ENCODE measurements at places on chromosomes 3 and 15.
A peak's percentile ranks its signal among the peaks of the same experiment; 100 is the strongest.

DNA sequence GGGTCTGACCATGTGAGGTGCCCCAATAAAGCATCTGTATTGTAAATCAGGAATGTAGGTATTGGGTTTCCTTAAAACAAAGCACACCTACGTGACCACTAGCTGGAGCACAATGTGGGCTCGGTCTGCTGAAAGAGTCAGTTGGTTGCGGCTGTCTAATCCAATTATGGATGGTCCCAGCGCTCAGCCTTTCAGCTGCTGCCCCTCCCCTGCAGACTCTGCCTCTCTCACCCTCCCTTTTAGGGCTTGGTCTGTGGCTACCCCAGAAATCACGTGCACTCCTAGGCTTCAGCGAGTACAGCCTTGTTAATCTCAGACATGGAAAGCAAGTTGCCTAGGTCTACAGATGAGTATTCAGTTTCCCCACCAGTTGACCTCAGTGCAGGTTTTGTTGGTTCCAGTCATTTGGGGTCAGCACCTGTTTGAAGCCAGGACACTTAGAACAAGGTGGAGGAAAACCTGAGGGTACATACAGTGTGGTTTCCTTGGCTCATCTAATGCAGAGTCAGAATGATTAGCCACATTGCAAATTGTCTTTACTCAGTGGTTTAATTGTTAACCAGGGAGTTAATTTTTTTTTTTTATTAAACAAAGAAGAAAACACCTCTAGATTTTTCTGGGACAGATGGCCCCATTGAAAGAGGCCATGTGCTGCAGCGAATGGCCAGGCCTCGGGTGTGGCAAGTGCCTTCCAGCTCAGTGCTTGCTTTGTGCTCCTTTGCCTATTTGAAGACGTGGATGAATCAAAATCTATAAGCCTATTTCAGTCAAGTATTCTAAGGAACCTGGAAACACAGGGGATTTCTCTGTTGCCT is 137.7 kb downstream of the IGF1R start:
- DNase-seq: peak; percentile 35

GRCh38 chr3:48400824-48401433 is 28.9 kb downstream of the FBXW12 start:
- DNase-seq: peak; percentile 60

GRCh38 chr3:50154840-50155490 is at the start of gene SEMA3F:
Gene SEMA3F (plus strand): TSS chr3:50155324. CDS start chr3:50159623, 4,299 bp downstream.
- peak; percentile 77 for DNase-seq

DNA sequence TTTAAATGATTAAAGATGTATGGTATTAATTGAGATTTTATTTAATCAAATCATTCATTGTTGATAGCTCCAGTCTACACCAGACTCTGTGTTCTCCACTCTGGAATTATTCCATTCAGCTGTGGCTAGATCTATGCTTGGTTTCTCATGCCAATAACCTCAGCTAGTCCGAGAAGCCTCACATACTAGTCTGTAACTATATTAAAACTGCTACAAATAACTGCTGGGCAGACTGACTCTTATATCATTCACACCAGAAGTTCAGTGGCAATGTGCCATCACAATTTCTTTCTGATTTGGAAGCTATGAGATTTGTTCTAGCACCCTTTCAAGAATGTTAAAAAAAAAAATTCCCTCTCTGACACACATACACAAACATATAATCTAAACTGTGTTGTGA is 947.3 kb downstream of the ROBO1 start:
- DNase-seq: no peak

GRCh38 chr3:73379465-73379864 is 245.3 kb downstream of the PDZRN3 start:
- DNase-seq: no peak

GRCh38 chr3:192794216-192794615 is 66.9 kb upstream of the FGF12 start:
- no peak for DNase-seq

- no peak for DNase-seq
Measured at GRCh38 chr3:1374471-1374870, 281.6 kb downstream of the CNTN6 start.

DNA sequence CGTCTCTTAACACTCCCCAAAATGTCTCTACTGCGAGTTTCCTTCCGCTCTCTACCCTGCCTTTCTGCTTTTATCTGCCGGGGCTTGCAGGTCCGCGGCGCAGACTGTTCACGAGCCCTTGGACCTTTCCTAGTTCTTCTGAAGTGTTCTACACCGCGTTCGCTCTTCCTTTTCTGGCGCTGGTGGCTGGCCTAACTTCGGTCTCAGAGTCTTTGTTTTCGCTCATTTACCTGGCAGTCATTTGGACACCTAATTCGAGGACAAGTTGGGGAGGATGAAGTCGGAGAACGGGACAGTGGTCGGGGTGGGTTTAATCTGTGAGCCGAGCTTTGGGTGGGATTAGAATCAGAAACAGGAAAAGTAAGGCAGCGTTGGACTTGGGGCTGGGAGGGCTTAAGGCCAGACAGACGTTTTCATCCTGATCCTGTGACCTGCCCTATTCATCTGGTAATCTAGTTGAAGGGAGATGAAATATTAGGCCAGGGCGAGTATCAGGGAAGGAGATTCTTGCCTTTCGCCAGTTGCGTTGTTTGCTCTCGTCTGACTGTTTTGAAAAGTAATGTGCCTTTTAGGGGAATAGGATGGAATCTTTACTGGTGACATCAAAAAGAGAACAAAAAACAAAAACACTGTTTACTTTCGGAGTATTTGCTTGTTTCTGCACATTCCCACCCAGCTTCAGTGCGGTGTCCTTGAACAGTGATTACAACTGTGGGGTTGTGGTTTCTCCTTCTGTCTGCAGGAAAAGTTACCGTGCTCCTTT is 1.8 kb downstream of the DIPK2A start:
- DNase-seq: peak; percentile 28

- no peak for DNase-seq
Measured at GRCh38 chr3:98519351-98519750, 3.4 kb downstream of the CLDND1 start.

DNA sequence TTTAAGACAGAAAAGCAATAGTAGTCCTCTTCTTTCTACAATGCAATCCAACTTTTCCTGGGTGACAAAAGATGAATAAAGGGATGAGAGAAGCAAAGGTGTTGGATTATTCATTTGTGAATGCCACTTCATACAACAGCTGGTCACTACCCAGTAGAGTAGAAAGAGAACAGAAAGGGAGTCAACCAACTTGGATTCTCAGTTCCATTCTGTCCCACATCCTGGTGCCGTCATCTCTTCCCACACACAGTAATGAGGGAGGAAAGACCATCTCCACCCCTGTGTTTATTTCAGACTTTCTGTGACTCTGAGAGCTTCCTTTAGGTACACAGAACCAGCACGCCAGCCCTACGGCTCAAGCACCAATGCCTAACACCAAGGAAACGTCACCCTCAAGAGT is 71.0 kb downstream of the FOXP1 start:
- DNase-seq: no peak

DNA sequence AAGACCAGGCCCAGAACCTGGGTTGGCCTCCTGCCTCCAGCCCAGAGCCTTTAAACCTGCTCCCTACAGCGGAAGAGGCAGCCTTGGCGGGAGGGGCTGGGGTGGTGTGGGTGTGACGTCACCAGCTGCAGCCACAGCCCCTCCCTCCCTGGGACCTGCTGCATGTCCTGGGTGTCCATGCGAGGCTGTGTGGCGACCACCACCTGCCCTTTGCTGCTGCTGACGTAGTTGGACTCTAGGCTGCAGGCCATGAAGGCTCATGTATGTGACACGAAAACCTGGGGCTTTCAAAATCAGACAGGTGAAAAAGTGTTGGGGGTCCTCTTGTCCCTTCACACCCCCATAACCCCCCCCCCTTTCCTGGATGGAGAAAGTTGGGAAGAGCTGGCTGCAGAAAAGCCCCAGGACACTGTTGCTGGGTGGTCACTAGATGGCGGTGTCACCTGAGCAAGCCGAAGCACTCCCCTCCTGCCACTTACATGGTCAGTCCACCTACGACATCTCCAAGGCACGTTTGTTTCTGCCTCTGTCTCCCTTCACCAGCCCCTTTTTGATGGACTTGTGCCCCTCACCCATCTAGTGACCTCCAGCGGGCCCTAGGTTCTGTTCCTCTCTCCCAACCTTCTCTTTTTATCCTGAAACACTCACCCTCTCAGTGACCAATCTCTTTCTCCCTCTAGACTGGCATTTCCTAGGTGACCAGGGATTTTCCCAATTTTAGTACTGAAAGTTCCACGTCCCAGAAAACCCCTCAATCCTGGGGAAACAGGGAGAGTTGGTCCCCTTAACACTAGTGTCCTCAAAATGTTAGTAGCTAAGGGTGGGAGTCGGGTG is 35.2 kb downstream of the SLC6A20 start:
- DNase-seq: peak; percentile 47

- no peak for DNase-seq
Measured at GRCh38 chr3:9800529-9800928, 7.6 kb downstream of the ARPC4 start.

DNA sequence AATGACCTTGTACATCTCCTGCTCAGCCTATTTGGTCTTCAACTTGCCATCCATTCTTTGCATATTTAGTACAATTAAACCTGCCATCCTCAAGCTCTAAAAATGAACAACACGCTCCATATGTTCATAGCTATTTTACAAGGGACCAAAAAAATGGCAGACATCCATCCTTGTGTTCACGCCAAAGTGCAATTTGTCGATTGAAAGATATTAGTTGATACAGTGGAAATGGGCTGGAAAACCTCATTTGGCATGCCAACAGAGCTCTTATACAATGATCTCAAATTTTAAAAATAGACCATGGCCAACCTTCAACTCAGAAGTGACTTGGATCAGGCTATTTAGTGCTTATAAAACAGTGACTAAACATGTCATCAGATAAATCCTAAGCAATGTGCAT is 413.6 kb upstream of the ARL6 start:
- DNase-seq: no peak

Measured in ACHN (cell line).